ENCODE measurements at places on chromosomes 16 and 17.

DNA sequence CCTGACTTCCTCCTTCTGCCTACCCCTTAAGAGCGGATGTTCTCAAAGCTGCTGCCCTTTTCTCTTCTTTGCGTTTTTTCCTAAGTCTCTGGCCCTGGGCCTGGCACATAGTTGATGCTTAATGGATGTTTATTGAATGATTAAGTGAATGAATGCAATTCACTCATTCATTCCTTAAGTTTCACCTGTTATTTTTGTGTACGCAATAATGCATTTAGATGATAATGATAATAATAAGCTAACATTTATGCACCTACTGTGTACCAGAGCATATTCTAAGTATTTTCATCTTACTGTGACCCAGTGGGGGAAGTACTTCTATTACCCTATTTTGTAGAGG, 4.4 kb downstream of the CCL5 start:
- no peak for DNase-seq

- no peak for DNase-seq
Observed at GRCh38 chr17:27975146-27976011, 67.1 kb upstream of the NLK start.

DNA sequence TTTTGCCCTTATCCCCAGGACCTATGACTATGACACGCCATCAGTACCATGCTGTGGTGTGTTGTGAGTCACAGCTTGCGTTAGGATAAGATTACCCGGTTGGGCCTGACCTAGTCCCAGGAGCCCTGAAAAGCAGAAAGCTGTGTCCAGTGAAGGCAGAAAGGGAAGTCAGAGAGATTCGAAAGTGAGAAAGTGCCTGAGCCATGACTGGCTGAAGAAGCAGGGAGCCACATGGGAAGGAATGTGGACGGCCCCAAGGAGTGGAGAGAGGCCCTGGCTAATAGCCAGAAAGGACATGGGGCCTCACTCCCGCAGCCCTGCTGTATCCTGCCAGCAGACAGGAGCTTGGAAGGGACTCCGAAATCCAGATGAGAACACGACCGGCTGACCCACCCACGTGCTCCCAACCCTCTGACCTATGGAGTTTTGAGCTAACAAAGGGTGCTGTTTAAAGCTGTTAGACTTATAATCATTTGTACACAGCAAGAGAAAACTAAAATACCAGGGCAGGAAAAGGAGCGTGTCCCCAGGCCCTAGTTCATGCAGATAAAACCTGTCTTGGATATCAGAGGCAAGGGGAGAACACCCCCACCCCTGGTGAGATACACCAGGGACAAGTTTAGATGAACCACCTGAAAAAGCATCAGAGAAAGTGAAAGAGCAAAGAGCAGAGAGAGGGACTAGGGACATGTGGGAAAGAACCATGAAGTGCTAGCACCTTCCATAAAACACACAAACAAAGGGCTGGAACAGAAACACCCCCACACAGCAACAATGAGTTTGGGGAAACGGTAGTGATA, 115.3 kb downstream of the SLC39A11 start:
- DNase-seq, result no peak

- no peak for DNase-seq
Observed at GRCh38 chr16:73418051-73418450, 370.1 kb upstream of the ZFHX3 start.

- DNase-seq, result no peak
Observed at GRCh38 chr17:49053171-49053829, 56.1 kb downstream of the IGF2BP1 start.

DNA sequence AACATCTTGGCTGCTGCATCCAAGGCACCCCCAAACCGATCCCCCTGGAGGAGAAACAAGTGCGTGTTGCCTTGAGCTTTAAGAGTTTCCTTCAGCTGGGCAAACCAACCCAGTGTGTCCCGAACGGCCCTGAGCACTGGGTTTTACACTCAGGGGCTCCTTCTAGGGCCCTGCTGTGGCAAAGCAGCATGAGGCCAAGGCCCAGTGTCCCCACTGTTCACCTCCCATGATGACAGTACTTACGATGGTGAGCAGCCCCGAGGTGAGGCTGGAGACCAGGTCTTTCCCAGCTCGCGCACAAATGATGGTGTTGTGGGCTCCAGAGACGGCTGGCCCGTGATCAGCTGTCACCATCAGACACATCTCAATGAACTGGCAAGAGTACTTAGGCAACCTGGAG, 6.6 kb upstream of the KLHL11 start:
- DNase-seq, result no peak

GRCh38 chr17:44760474-44761308, 1.9 kb downstream of the ADAM11 start:
- DNase-seq, result no peak

DNA sequence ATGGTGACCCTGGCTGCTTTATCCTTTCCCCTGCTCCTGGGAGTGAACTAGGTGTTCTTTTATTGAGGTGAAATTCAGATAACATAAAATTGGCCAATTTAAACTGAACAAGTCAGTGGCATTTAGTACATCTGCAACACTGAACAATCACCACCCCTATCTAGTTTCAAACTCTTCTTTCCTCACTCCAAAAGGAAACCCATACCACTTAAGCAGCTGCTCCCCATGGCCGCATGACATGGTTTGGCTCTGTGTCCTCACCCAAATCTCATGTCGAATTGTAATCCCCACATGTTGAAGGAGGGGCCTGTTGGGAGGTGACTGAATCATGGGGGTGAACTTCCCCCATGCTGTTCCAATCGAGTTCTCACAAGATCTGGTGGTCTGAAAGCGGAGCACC, 154.1 kb downstream of the STX8 start:
- no peak for DNase-seq

GRCh38 chr17:7755095-7755890, 37.7 kb downstream of the DNAH2 start:
- DNase-seq, result no peak

- no peak for DNase-seq
Observed at GRCh38 chr16:57741660-57742191, 6.2 kb downstream of the KATNB1 start.

- no peak for DNase-seq
Observed at GRCh38 chr16:2194166-2194834, 2.1 kb downstream of the CASKIN1 start.

DNA sequence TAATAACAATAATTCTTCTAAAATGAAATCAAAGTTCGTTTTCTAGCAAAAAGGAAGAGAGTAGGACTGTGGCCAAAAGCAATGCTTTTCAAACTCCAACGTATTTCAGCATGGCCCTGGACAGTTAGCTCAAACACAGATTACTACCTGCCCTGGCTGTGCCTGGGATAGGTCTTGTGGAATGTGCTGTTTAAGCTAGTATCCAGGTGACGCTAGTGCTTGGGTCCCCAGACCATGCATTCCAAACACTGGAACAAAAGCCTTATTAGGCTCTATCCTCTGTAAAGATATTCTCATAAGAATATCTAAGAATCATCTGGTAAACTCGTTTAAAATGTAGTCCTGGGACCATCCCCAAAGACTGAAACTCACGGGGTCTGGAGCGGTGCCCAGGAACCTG, 52.6 kb upstream of the MEAK7 start:
- DNase-seq, result no peak

DNA sequence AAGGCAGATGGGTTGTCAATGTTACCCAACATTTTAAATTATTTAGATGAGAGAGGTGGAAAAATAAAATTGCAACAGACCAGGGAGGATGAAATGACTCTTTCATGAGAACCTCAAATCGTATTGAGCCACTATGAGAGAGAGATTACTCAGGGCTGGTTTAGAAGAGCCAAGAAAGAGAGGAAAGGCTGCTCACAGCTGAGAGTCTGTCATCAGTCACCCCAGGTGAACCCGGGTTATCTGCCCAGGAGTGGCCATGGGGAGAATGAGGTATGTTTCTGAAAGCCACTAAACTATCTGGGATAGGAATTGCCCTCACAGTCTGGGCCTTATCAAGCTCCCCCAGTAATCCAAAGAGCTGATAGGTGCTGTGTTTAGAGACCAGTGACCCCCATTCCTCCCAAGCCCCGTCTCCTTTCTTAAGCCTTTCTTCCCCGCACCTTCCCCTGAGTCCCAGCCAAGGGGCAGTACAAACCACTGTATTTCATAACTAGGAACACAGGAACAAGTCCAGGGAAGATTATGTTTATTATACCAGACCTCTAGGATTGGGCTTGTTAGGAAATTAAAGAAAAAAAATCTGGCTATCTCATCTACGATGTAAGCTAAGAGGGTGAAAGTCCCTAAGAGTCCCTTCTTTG, 158.9 kb upstream of the NOL11 start:
- no peak for DNase-seq

- no peak for DNase-seq
Observed at GRCh38 chr16:1874854-1875253, 2.9 kb upstream of the MEIOB start.
